Activated T-cell treated with anti-CD3 and anti-CD28 coated beads, Interleukin-2, amount 50 U/mL, for 72 hours (primary cell): ENCODE measurements at places on chromosomes 5 and 9. TPM values are rescaled to one million over a fixed set of nuclear protein-coding genes. Genes with fewer than 3 reads are reported as not detected.

- peak overlapping the region; percentile 76 for H3K4me3 ChIP-seq
- H3K27ac ChIP-seq, result peak overlapping the region; percentile 45
- DNase-seq, result no peak
These were observed 3.7 kb downstream of the PITX1 start for GRCh38 chr5:135030123-135030955.

- no peak overlapping the region for H3K27ac ChIP-seq
- H3K27me3 ChIP-seq, result peaks cover 9% of the 10 kb centered on the region
- no peak overlapping the region for H3K4me3 ChIP-seq
- H3K36me3 ChIP-seq, result no peaks in the 10 kb centered on the region
These were observed 165.4 kb downstream of the EPB41L4A start for GRCh38 chr5:112253478-112254250.

DNA sequence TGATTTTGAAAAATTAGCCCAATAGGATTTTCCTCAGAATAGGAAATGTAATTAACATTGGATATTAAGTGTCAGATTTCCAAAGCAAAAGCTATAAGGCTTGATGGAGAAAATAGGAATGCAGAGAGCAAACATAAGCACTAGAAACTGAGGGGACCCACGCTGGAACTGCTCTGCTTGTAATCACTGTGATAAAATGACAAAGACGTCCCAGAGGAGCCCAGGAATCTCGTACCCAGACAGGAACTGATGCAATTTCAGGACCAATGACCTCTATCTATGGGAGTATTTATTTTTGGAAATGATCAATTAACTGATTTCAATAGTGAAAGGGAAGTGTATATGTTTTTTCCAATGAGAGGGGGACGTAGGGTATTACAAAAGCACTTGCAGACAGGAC, 714.5 kb upstream of the WWC1 start:
- no peak overlapping the region for H3K27ac ChIP-seq
- H3K36me3 ChIP-seq, result peaks cover under 1% of the 10 kb centered on the region
- H3K4me1 ChIP-seq, result peaks cover 4% of the 10 kb centered on the region
- no peak overlapping the region for H3K4me3 ChIP-seq
- H3K27me3 ChIP-seq, result peaks cover 21% of the 10 kb centered on the region

The PCDHGA11 gene
- 0.22 TPM for total RNA-seq

GRCh38 chr9:112411626-112412027, 31.7 kb downstream of the HSDL2 start:
- no peaks in the 10 kb centered on the region for H3K27me3 ChIP-seq
- H3K27ac ChIP-seq, result no peak overlapping the region
- H3K4me3 ChIP-seq, result no peak overlapping the region
- no peaks in the 10 kb centered on the region for H3K4me1 ChIP-seq

DNA sequence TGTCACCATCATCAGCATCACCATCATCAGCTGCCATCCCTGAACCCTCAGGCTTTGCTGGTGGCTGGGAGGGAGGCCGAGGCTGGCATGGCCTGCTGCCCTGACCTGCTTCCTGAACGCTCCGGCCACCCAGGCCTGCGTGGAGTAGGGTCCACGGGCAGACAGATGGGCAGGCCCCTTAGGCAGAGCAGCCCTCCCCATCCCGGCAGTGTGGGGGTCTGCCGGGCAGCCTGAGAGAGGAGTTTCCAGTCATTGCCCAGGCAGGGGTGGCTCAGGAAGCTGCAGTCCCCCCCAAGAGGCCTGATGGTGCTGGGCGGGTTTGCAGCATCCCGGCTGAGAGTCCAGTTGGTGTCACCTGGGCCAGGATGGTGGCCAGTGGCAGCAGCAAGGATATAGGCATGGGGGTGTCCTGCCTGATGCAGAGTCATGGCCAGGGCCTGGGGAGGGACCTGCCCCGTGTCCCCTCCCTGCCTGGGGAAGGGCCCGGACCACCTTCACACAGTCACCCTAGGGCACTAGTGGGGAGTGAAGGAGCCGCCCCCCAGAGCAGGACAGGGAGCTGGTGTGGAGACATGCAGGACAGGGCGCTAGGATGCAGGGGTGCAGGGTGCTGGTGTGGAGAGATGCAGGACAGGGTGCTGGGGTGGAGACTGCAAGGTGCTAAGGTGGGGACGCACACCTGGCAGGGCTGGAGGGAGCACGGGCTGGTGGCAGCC, 7.7 kb upstream of the EGFL7 start:
- no peak overlapping the region for H3K27ac ChIP-seq
- H3K36me3 ChIP-seq, result no peaks in the 10 kb centered on the region
- no peak overlapping the region for H3K4me3 ChIP-seq
- no peak for DNase-seq

- H3K27ac ChIP-seq, result no peak overlapping the region
- H3K27me3 ChIP-seq, result no peaks in the 10 kb centered on the region
- peaks cover 4% of the 10 kb centered on the region for H3K4me1 ChIP-seq
- H3K36me3 ChIP-seq, result peaks cover 2% of the 10 kb centered on the region
These were observed 44.8 kb upstream of the TRIM36 start for GRCh38 chr5:115214541-115214940.

DNA sequence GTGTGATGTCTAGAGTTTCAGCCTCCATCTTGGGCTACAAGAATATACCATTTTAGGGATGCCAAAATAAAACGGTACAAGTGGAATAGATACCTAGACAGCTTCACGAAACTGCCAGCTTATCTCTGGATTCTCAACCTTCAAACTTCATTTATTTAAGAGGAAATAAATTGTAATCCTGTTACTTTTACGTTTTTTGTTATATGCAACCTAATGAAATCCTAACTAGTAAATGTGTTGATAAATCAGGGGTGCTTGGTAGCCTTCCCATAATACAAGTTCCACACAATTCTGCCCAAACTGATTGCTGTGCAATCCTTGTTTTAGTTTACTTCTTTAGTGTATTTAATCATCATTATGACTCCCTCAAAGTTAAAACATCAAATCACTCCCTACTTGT, 75.5 kb downstream of the SSBP2 start:
- no peaks in the 10 kb centered on the region for H3K4me1 ChIP-seq
- DNase-seq, result no peak
- H3K4me3 ChIP-seq, result no peak overlapping the region

The CDK7 gene
- 52.2 TPM for total RNA-seq

GRCh38 chr5:14179446-14179845, 36.3 kb downstream of the TRIO start:
- H3K4me3 ChIP-seq, result no peak overlapping the region
- no peaks in the 10 kb centered on the region for H3K36me3 ChIP-seq
- H3K27me3 ChIP-seq, result peaks cover 2% of the 10 kb centered on the region
- no peak overlapping the region for H3K27ac ChIP-seq
- peaks cover under 1% of the 10 kb centered on the region for H3K4me1 ChIP-seq

GRCh38 chr9:82252116-82252515, 263.5 kb downstream of the SPATA31D1 start:
- no peak overlapping the region for H3K27ac ChIP-seq
- no peak for DNase-seq
- H3K36me3 ChIP-seq, result no peaks in the 10 kb centered on the region
- H3K4me3 ChIP-seq, result no peak overlapping the region

The PCDHGB4 gene
- total RNA-seq, result not detected

- no peak overlapping the region for H3K4me3 ChIP-seq
- no peaks in the 10 kb centered on the region for H3K36me3 ChIP-seq
- no peak for DNase-seq
- H3K27me3 ChIP-seq, result peaks cover 13% of the 10 kb centered on the region
- H3K27ac ChIP-seq, result no peak overlapping the region
These were observed 20.8 kb upstream of the ACTBL2 start for GRCh38 chr5:57503433-57503832.

GRCh38 chr9:13171261-13171660, 108.2 kb downstream of the MPDZ start:
- no peaks in the 10 kb centered on the region for H3K4me1 ChIP-seq
- no peak overlapping the region for H3K27ac ChIP-seq
- no peak for DNase-seq

The SH3TC2 gene
- not detected for total RNA-seq

The TOR2A gene
- total RNA-seq, result 16.4 TPM

DNA sequence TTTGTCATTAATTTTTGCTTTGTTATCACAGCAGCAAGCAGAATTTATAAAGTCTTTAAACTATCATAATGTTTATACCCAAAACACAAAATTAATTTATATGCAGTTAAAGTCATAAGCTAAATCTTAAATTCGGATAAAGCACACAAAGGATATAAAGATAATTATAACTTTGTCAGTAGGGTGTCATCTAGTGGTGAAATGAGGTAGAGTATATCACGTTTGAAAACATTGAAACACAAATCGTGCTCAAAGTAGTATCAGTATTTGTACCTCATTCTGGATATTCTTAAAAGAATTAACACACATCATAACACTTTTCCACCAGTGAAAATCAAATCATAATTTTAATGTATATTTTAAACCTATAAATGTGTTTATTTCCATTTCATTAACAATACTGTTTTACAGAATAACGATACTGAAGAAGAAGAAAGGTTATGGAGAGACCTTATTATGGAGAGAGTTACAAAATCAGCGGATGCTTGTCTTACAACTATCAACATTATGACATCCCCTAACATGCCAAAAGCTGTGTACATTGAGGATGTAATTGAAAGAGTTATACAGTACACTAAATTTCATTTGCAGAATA, 129.5 kb downstream of the NIPBL start:
- H3K27me3 ChIP-seq, result no peaks in the 10 kb centered on the region
- H3K4me1 ChIP-seq, result no peaks in the 10 kb centered on the region
- H3K27ac ChIP-seq, result no peak overlapping the region
- no peak for DNase-seq

The PTGER4 gene
- 42.3 TPM for total RNA-seq

- H3K36me3 ChIP-seq, result peaks cover 6% of the 10 kb centered on the region
- DNase-seq, result peak; percentile 58
- peak overlapping the region; percentile 96 for H3K27ac ChIP-seq
- peak overlapping the region; percentile 79 for H3K4me3 ChIP-seq
- peaks cover 74% of the 10 kb centered on the region for H3K4me1 ChIP-seq
These were observed 130.9 kb downstream of the C9orf50 start for GRCh38 chr9:129489838-129490582.

DNA sequence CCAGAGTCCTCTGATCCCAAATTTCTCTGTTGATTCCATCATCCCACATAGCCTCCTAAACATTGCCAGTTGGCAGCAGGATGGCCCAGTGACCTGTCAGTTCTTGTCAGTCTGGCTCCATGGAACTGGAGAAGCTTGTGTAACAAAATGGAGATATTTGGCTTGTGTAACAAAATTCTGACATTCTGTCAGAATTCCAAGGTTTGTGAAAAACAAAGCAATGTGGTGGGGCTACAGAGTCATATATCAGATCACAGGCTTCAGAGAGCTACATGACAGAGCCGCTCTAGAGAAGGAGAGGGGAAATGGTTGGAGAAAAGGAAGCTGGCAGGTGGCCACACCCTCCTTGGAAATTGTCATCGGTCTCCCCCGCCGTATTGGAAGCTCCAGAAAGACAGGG, 75.4 kb upstream of the MAN2A1 start:
- H3K4me1 ChIP-seq, result no peaks in the 10 kb centered on the region
- no peaks in the 10 kb centered on the region for H3K36me3 ChIP-seq
- no peak for DNase-seq
- no peaks in the 10 kb centered on the region for H3K27me3 ChIP-seq

- H3K4me1 ChIP-seq, result no peaks in the 10 kb centered on the region
- H3K4me3 ChIP-seq, result no peak overlapping the region
- no peak overlapping the region for H3K27ac ChIP-seq
- no peaks in the 10 kb centered on the region for H3K36me3 ChIP-seq
- H3K27me3 ChIP-seq, result peaks cover 59% of the 10 kb centered on the region
These were observed 46.3 kb upstream of the CCDC112 start for GRCh38 chr5:115342590-115343377.

- no peak for DNase-seq
- peaks cover 18% of the 10 kb centered on the region for H3K27me3 ChIP-seq
- H3K4me1 ChIP-seq, result no peaks in the 10 kb centered on the region
These were observed 30.8 kb upstream of the AGGF1 start for GRCh38 chr5:76999451-76999850.

DNA sequence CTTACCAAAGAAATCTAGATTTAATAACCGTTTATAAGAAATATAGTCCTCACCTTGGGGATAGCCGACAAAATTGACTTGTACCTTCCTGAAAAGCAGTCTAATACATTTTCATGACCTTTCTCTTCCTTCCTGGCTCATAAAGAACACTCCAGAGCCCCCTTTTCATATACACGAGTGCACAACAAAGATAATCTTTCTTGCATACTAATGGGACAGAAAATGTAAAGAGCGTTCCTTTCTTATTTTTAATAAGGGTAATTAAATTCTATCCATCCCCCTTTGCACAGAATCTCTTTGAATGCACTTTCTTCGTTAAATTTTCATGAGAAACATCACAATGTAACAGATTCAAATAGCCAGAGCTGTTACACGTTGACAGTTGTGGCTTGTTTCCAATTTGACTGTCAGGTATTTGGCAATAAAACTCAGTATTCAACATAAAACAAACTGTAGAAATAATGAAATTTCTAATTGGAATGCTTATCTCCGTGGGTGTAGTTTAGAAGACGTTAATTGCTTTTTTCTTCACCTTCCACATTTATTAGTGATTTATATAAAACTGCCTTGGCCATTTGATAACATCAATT, 732.3 kb upstream of the DMAC1 start:
- no peaks in the 10 kb centered on the region for H3K27me3 ChIP-seq
- no peak overlapping the region for H3K4me3 ChIP-seq
- no peak overlapping the region for H3K27ac ChIP-seq
- no peaks in the 10 kb centered on the region for H3K4me1 ChIP-seq
- no peak for DNase-seq

DNA sequence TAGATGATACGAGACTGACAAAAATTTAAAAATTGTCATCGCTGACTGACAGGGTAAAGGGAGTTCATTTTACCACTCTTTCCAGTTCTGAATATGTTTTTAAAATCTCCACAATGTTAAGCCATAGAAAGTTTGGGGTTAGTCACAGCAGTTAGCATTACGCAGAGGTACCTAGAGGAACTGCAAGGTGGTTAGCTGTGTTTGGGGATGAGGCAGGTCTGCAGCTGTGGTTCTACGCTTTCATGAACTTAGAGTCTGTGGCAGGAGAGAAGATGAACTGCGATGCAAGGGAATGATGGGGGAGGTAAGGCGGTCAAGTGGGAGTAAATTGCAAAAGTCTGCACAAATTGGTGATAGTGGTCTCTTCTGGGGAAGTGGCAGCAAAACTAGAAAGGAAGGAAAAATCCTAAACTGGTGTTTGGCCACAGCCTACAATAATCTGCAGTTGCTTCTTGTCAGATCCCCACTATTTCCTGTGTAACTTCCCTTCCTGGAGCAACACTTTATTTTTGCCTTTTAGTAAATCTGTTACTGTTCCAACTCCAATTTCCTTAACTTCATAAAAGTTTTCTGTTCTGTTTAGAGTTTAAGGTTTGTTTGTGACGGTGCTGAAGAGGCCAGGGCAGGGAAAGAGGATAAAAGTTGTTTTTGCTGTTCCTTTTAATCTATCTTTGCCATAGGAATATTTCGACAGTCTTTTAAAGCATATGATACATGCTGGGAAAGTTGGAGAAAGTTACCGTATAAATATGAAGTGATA, 38.6 kb upstream of the SNX2 start:
- no peaks in the 10 kb centered on the region for H3K4me1 ChIP-seq
- DNase-seq, result no peak
- H3K27ac ChIP-seq, result no peak overlapping the region
- no peaks in the 10 kb centered on the region for H3K36me3 ChIP-seq
- peaks cover 22% of the 10 kb centered on the region for H3K27me3 ChIP-seq

The GPR21 gene
- 1.6 TPM for total RNA-seq
